ENCODE measurements at places on chromosomes 16 and 17. TPM values are rescaled to one million over a fixed set of nuclear protein-coding genes. Genes with fewer than 3 reads are reported as not detected.

CCL4L2 gene
- polyA plus RNA-seq, result 2.1 TPM

DNA sequence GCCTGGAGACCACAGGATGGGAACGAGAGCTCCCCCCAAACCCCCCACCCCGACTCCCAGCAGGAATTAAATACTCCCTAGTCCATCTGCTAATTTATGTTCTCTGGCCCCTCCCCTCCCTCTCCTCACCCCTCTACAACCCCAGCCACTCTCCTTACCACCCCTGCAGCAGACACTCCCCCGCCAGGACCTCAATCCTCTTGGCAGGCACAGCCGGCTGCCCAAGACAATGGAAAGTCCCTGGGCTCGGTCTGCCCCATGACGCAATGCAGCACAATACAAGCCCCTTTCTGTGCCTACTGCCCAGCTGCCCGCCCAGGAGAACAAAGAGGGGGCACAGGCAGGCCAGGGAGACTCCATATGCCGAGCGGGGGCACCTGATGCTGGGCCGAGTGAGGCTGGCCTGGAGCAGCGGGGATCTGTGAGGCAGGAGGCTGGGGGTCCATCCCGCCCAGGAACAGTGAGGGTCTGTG, 30.3 kb upstream of the CDC42EP4 start:
- no peak overlapping the region for H3K4me3 ChIP-seq
- H3K36me3 ChIP-seq, result peaks cover 16% of the 10 kb centered on the region
- DNase-seq, result no peak
- H3K27me3 ChIP-seq, result no peaks in the 10 kb centered on the region
- peaks cover 80% of the 10 kb centered on the region for H3K4me1 ChIP-seq

GRCh38 chr16:48353565-48354163, 31.5 kb downstream of the SIAH1 start:
- H3K36me3 ChIP-seq, result peaks cover 30% of the 10 kb centered on the region
- no peak overlapping the region for H3K27ac ChIP-seq
- no peaks in the 10 kb centered on the region for H3K27me3 ChIP-seq
- no peak overlapping the region for H3K4me3 ChIP-seq

GRCh38 chr17:73396431-73397277, 84.9 kb upstream of the CDC42EP4 start:
- H3K4me3 ChIP-seq, result no peak overlapping the region
- no peaks in the 10 kb centered on the region for H3K27me3 ChIP-seq
- DNase-seq, result peak; percentile 57

- H3K4me1 ChIP-seq, result peaks cover 28% of the 10 kb centered on the region
- no peak for DNase-seq
- no peaks in the 10 kb centered on the region for H3K27me3 ChIP-seq
- no peaks in the 10 kb centered on the region for H3K36me3 ChIP-seq
These were observed 60.7 kb upstream of the TNRC6C start for GRCh38 chr17:77897741-77898301.

DNA sequence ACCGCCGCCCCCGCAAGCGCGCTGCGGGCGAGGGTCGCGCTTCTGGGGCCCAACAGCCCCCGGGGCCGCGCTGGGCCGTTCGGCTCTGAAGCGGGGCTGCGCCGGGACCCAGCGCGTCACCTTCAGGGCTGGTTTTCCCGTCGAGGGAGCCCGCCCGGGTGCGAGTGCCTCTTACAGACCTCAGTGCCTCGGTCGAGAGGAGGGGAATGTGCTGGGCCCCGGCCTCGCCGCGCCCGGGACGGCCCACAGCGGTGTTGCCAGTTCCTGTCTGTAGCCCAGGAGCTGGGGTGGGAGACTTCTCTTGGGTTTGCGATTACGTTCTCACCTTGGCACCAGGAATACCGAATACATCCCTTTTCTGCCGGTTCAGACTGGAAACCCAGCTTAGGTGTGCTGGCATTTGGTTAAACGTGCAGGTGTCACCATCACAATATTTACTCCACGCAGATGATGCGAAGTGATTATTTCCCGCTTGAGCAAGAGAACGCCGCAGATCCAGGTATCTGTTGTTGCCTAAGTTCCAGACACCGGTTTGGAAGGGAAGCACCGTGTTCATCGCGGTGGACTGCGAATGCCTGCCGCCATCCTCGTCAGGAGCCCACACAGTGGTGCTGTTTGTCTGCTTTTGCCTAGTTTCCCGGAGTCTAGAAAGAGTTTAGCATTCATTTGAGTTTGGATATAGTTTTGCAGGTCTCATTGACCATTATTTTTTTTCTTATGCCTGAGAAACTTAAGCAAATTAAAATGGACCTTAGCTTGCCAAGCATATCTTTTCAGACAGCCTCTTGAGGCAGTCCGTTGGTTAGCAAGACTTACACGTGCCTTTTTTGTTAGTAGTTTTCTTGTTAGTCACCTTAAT, 914 bp downstream of the MAP1LC3B start:
- peaks cover 16% of the 10 kb centered on the region for H3K4me1 ChIP-seq
- peak overlapping the region; percentile 11 for H3K27ac ChIP-seq
- DNase-seq, result peak; percentile 79
- H3K36me3 ChIP-seq, result peaks cover 3% of the 10 kb centered on the region
- no peaks in the 10 kb centered on the region for H3K27me3 ChIP-seq

GRCh38 chr16:88616320-88616719, 22.1 kb upstream of the IL17C start:
- DNase-seq, result no peak
- H3K36me3 ChIP-seq, result peaks cover 69% of the 10 kb centered on the region
- no peak overlapping the region for H3K4me3 ChIP-seq
- H3K4me1 ChIP-seq, result peaks cover 28% of the 10 kb centered on the region
- no peak overlapping the region for H3K27ac ChIP-seq
- H3K27me3 ChIP-seq, result no peaks in the 10 kb centered on the region

GRCh38 chr16:12334071-12334470, 357.5 kb downstream of the SNX29 start:
- H3K4me3 ChIP-seq, result no peak overlapping the region
- no peak overlapping the region for H3K27ac ChIP-seq
- H3K4me1 ChIP-seq, result peaks cover 7% of the 10 kb centered on the region
- H3K27me3 ChIP-seq, result no peaks in the 10 kb centered on the region
- no peak for DNase-seq

DNA sequence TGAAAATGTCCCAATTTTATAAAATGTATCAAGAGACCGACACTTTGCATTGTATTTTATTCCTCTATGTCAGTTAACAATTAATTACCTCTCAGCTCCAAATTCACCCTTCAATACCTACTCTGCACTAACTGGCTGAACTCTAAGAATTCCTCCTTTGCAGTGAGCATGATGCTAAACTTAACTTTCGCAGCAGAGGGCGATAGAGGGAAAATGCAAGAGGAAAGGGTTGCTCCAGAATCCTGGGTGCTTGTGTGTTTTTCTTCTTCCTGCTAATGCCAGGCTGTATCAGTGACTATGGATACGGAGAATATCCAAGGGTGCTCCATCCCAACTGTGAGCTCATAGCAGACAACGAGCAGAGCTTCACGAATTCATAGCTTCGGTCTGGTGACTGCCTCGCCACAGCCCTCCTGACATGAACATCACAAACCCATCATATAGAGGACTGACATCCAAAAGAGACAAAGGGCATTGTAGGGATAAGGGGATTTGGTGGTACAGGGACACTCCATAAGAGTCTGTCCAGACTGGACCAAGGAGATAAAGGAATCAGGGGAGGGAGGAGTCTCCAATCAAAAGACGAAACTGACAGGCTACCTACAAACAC, 172.9 kb downstream of the STX8 start:
- peak; percentile 37 for DNase-seq
- no peak overlapping the region for H3K27ac ChIP-seq
- no peaks in the 10 kb centered on the region for H3K4me1 ChIP-seq
- no peak overlapping the region for H3K4me3 ChIP-seq
- no peaks in the 10 kb centered on the region for H3K27me3 ChIP-seq
- H3K36me3 ChIP-seq, result no peaks in the 10 kb centered on the region

GRCh38 chr16:53235851-53236250, 181.1 kb downstream of the CHD9 start:
- DNase-seq, result no peak
- H3K4me3 ChIP-seq, result no peak overlapping the region
- peaks cover 26% of the 10 kb centered on the region for H3K36me3 ChIP-seq
- H3K27ac ChIP-seq, result no peak overlapping the region

GRCh38 chr16:69823831-69824563, 61.9 kb downstream of the WWP2 start:
- no peak overlapping the region for H3K4me3 ChIP-seq
- H3K27me3 ChIP-seq, result no peaks in the 10 kb centered on the region
- peaks cover 11% of the 10 kb centered on the region for H3K4me1 ChIP-seq
- peaks cover 10% of the 10 kb centered on the region for H3K36me3 ChIP-seq
- DNase-seq, result no peak
- H3K27ac ChIP-seq, result no peak overlapping the region

DHRS13 gene
- 34.0 TPM for polyA plus RNA-seq

DNA sequence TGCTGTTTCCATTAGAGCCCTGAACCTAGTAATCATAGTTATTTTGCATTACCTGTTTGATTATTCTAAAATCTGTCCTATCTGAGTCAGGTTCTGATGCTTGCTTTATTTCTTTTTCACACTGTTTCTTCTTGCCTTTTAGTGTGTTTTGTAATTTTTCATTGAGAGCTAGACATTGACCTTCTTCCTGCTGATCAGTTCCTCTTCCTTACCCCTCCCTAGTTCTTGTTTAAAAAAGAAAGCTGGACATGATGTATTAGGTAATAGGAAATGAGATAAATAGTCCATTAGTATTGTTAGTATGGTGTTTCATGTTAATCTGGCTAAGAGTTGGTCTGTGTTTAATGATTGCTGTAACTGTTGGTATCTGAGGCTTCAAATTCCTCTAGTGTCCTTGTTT, 13.4 kb downstream of the WWP2 start:
- H3K36me3 ChIP-seq, result no peaks in the 10 kb centered on the region
- H3K4me1 ChIP-seq, result no peaks in the 10 kb centered on the region
- no peak for DNase-seq
- H3K27me3 ChIP-seq, result no peaks in the 10 kb centered on the region
- H3K4me3 ChIP-seq, result no peak overlapping the region

ZNF598 gene
- 31.7 TPM for polyA plus RNA-seq

GRCh38 chr16:22001591-22001990, 675 bp upstream of the PDZD9 start:
- no peak overlapping the region for H3K4me3 ChIP-seq
- H3K27me3 ChIP-seq, result no peaks in the 10 kb centered on the region
- no peak for DNase-seq
- no peaks in the 10 kb centered on the region for H3K36me3 ChIP-seq
- peaks cover 23% of the 10 kb centered on the region for H3K4me1 ChIP-seq

MYO1D gene
- polyA plus RNA-seq, result 5.0 TPM

FBXL20 gene
- 19.4 TPM for polyA plus RNA-seq

DNAH9 gene
- 21.4 TPM for polyA plus RNA-seq

KRT32 gene
- not detected for polyA plus RNA-seq

KRTAP4-4 gene
- not detected for polyA plus RNA-seq

ALOX12 gene
- polyA plus RNA-seq, result 1.3 TPM

DNA sequence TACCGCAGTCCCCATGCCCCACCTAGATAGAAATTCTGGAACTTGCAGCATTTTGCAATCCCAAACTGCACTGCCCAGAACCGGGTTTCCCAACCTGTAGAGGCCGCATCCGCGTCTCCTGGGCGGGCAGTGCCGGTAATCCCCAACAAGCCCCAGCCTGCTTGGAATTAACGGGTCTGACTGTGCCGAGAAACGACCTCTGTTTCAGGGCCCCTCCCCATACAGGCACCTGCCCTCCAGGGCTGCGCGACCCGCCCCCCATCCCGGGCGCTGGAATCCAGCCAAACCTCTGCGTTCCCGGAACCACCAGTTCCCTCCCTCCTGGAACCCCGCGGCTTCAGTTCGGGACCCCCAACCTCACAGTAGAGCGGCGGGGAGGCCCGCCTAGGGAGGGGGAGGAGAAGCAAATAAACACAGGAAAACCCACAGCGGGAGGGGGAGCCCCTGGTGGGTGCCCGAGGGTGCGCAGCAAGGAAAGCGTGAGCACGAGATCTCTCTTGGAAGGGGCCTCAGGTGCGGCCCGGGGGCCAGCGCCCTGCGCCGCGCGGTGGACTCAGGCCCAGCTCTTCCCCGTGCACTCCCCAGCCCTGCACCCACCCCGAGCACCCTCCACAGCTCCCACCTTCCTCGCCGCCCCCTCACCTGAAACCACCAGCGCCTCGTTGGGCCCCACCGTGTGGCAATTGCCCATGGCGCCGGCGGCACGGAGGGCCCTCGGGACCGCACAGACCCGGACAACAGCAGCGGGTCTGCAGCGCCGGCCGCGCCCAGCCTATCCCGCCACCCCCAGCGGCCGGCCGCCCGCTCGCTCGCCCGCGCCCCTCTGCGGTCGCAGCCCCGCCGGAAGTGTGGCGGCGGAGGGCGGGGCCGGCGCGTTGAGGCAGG, at the start of gene FLOT2:
TSS of gene FLOT2 (minus strand) at position 850 of the 885 bp plus-strand sequence. CDS start at position 691, 159 bp downstream.
- peak; percentile 79 for DNase-seq
- H3K4me1 ChIP-seq, result peaks cover 47% of the 10 kb centered on the region
- peak within 1 kb of the TSS; percentile 88 for H3K4me3 ChIP-seq
- H3K27me3 ChIP-seq, result no peaks in the 10 kb centered on the region
- H3K36me3 ChIP-seq, result peaks cover 39% of the 10 kb centered on the region

PITPNM3 gene
- polyA plus RNA-seq, result 21.6 TPM

SMIM36 gene
- 0.18 TPM for polyA plus RNA-seq

DNA sequence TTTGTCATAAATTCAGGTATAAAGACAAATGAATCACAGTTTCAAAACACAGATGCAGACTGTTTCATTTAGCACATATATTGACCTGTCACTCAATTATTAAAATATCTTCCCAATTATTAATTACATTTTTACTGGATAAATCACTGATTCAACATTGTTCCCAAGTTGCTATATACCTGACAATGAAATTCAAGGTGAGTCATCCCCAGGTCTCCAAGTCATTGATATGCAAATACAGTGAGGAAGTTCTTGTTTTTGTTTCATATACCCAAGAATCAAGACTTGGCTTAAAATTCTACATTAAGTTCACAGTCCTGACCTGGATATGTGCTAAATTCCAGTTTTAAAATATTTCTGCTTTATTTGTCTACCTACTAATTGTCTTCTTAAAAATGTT, 599.3 kb upstream of the PSMD7 start:
- DNase-seq, result no peak
- no peaks in the 10 kb centered on the region for H3K4me1 ChIP-seq
- no peaks in the 10 kb centered on the region for H3K36me3 ChIP-seq
- H3K4me3 ChIP-seq, result no peak overlapping the region
- no peak overlapping the region for H3K27ac ChIP-seq

GRCh38 chr16:78560997-78561396, 461.5 kb downstream of the WWOX start:
- DNase-seq, result no peak
- no peaks in the 10 kb centered on the region for H3K4me1 ChIP-seq
- H3K27me3 ChIP-seq, result no peaks in the 10 kb centered on the region
- no peak overlapping the region for H3K27ac ChIP-seq
- no peak overlapping the region for H3K4me3 ChIP-seq
- H3K36me3 ChIP-seq, result no peaks in the 10 kb centered on the region

TGFB1I1 gene
- 15.8 TPM for polyA plus RNA-seq

TBL3 gene
- polyA plus RNA-seq, result 39.0 TPM
